ENCODE measurements at places on chromosomes 6 and 20. TPM values are rescaled to one million over a fixed set of nuclear protein-coding genes. Genes with fewer than 3 reads are reported as not detected.

FAM209A gene
- total RNA-seq, result 0.77 TPM

MROH8 gene
- 8.4 TPM for total RNA-seq

TEAD3 gene
- total RNA-seq, result 11.1 TPM

INSM1 gene
- 25.6 TPM for total RNA-seq

SAMD5 gene
- total RNA-seq, result 23.1 TPM

LST1 gene
- total RNA-seq, result 11.2 TPM

ETV7 gene
- 0.38 TPM for total RNA-seq

EYA4 gene
- 7.7 TPM for total RNA-seq

TREM2 gene
- total RNA-seq, result 0.38 TPM

CYP21A2 gene
- total RNA-seq, result 0.22 TPM

WRNIP1 gene
- 82.3 TPM for total RNA-seq

C6orf163 gene
- total RNA-seq, result 8.0 TPM

CSTF1 gene
- total RNA-seq, result 41.1 TPM

TMEM74B gene
- total RNA-seq, result 7.1 TPM

CLIC1 gene
- total RNA-seq, result 89.1 TPM

TTLL9 gene
- total RNA-seq, result 1.4 TPM

RIN2 gene
- total RNA-seq, result 52.7 TPM

STMND1 gene
- total RNA-seq, result not detected
